ENCODE measurements at places on chromosomes 13 and 19.

GRCh38 chr13:40969169-40969901, 49.8 kb downstream of the ELF1 start:
- DNase-seq = no peak

GRCh38 chr13:59755632-59756290, 408.0 kb downstream of the DIAPH3 start:
- DNase-seq = no peak

DNA sequence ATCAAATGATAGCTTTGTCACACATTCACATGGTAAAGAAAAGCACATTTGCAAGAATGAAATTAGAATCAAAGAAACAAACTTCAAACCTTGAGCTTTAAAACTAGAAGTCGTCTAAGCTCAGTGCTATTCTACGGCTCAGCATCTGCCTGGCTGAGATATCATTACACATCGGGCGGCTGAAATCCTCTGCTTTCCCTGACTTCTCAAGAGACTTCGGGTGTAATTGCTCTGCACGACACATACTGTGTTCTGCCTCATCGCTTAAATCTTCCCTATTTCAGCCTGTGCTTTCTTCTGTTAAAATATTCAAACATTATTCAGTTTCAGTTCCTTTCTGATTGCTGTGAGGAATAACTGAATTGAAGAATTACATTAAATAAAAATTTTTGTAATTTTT, 265.3 kb downstream of the NALCN start:
- DNase-seq = no peak

- DNase-seq = peak; percentile 93
Measured at GRCh38 chr13:50124536-50125303, 109.5 kb downstream of the KCNRG start.

DNA sequence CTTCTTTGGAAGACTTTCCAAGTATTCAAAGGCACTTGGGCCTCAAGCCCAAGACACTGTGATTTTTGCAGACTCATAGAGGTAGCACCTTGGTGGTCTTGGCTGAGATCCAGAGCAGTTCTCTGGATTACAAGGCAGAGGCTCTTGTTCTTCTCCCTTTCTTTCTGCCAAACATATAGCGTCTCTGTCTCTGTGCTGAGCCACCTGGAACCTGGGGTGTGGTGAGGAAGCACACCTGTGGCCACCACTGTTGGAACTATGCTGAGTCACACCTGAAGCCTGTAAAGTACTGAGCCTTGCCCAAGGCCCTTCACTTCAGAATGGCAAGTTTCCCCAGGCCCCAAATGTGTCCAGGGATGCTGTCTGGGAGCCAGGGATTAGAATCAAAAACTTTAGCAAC, 127.5 kb downstream of the FREM2 start:
- no peak for DNase-seq

DNA sequence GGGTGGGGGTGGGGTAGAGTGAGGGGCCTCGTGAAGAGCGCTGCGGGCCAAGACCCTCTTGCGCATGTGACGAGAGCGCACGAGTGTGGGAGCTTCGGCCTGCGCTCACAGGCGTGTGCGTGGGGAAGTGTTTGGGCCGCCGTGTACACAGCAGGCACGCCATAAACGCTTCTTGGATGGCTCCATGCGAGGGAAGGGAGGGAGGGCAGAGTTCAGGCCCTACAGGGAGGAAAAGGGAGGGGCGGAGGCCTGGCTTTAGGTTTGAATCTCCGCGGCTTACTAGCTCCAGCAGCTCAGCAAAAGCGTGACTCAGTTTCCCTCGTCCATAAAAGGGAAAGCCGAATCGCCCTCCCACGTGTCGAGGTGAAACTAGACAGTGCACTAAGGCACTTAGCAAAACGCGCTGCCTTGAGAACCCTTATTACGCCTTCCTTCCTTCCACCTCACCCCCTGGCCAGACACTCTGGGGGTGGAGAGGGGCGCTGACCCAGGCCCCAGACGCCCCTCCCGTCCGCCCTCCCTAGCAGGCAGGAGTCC, 12.5 kb downstream of the GADD45B start:
- DNase-seq = no peak

DNA sequence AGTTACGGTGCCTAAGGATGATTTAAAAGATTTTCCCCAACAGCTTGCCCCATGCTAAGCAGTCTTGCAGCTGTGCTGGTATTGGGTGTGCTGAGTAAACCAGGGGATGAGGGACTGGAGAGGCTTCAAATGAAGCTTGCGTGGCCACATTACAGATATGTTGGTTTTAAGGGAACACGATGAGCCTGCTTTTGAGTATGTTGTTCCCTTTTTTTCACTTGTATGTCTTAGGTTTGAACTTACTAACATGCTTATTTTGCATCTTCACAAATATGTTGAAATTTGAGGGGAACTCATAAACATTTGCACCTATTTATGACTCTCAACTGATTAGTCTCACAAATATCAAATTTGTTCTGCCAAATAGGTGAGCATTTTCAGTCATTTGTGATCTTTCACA, 2.0 kb upstream of the IL17D start:
- DNase-seq = no peak

DNA sequence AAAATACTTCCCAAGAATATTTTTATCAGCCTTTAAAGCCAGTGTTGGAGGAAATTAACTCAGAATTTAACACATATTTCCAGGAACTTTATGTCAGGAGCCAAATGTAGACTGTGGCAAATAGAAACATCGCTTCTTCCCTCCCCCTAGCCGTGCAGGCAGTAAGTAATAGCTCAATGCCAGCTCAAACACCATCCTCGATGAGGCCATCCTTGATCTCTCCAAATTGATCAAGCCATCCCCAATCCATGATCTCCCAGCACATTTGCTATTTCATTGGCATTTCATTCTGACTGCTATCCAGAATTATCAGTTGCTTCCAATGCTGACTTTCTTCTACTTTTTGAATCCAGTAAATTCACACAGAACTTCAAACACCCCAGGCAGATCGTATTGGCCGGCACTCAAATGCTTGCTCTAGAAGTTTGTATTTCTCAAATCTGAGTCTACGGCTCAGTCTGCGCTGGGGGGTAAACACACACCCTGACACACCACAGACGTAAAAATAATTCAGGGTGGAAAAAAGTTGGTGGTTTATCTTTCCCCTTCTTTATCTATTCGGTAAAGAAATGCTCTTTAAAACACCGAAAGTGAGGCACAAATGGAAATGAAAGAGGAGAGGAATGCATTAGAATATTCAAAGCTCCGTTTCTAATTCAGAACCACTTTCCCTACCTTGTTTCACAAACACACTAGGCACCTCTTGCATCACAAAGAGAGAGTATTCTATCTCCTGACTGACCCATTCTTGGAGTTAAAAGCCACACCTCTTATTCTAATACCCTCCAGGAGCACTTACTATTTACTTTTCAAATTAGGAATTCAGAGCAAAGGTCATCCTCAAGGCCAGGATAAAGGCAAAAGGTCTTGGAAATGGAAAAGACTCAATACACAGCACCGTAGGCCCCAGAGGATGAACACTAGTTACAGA, 991 bp downstream of the OBI1 start:
- DNase-seq = no peak

GRCh38 chr19:30557212-30557611, 185.0 kb downstream of the ZNF536 start:
- no peak for DNase-seq

GRCh38 chr19:51253088-51253806, 2.4 kb downstream of the SIGLECL1 start:
- no peak for DNase-seq
